Thoracic aorta endothelial cell (primary cell): ENCODE measurements at places on chromosomes 1 and 21. TPM values are rescaled to one million over a fixed set of nuclear protein-coding genes. Genes with fewer than 3 reads are reported as not detected.

Gene WNT4
- 0.27 and 0.29 TPM in 2 replicates for total RNA-seq

Gene FCRL3
- total RNA-seq: not detected in 2 replicates

Gene FCGR1A
- total RNA-seq: not detected in 2 replicates

Gene KCNJ9
- total RNA-seq: not detected in 2 replicates

Gene C1orf115
- total RNA-seq: 23.3 and 25.0 TPM in 2 replicates
